ENCODE measurements at places on chromosomes 16 and 17.

DNA sequence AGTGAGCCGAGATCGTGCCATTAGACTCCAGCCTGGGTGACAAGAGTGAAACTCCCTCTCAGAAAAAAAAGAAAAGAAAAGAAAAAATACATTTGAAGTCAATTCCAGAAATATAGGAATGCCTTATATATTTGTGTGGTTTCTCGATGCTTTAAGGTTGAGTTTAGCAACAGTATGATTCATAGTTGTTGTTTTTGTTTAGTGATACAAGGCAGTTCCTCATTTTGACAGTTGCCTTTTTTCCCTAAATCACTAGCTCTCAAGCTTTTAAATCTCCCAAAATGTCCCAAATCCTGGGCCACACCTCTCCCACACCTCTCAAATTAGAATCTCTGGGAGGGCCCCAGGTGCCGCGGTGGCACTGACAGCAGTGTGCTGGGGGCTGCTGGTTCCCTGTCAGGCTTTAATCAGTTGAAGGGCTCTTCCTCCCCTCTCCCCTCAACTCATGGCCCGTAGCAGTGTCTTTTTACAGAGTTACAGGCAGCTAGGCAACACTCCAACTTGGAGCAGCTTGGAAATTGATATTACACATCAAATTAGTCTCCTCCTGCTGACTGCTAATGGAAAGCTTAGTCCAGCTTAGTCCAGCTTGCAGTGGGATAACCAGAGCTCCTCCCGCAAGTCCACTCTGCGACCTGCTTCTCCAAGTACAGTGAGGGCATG, 58.4 kb downstream of the EPN2 start:
- no peak for DNase-seq

DNA sequence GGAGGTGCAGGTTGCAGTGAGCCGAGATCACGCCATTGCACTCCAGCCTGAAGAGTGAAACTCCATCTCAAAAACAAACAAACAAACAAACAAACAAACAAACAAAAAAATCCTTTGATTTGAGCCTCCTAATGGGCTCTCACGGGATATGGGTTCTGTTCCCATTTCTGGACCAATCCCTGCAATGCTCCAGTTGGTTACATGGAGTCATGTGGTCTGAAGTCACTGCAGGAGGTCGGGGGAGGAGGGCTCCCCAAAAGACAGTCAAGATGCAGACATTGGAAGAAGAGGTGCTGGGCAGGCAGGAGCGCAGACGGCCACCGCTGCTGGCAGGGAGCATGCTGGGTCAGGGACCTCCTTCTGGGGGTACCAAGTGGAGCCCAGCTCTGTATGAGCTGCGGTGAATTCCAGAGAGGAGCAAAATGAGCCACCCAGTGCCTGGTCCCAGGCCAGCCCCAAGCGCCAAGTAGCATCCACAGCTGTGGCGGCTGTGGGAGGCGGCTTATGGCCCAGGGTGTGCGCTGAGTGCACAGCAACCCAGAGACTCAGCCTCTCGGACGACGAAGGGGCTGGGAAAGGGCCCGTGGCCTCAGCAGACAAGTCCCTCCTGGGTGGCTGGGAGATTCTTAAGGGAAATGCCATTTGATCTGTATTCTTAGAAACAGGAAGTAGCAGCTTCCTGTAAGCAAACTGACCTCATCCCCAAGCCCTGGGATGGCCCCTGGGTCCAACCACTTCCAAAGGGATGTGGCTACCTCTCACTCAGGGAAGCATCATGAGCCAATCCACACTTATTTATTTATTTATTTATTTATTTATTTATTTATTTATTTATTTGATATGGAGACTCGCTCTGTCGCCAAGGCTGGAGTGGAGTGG, 19.6 kb upstream of the ATP2A3 start:
- no peak for DNase-seq

DNA sequence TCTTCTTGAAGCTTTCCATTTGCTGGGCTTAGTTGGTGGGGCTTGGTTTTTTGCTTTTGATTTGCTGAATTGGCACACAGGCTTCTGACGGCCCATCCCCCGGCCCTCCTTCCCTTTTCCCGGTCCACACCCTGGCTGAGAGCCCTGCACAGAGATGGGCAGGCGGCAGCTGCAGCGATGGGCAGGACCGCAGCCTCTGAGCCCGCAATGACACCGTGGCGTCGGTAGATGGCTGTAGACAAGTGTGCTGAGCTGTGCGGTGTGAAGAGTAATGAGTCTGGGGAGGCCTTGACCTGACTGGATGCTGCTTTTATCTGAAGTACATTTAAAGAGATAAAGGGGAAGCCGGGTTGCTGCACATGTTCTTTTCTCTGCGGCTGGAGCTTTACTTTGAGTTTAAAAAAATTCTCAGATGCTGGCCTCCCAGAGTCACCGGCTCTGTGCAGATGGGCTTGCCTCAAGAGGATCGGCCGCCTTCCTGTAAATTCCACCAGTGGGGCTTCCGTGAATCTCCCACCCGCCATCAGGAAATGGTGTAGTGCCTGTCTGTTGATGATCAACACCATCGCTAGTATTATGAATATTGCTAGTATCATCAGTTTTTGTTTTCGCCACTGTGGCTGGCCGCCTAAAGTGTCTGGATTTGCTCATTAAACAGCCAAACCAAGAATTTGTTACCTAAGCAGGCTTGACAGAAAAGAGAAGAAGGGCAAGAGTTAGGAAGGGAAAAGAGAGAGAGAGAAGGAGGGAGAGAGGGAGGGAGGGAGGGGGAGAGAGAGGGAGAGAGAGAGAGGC, 245.6 kb upstream of the RBFOX1 start:
- DNase-seq, result no peak

DNA sequence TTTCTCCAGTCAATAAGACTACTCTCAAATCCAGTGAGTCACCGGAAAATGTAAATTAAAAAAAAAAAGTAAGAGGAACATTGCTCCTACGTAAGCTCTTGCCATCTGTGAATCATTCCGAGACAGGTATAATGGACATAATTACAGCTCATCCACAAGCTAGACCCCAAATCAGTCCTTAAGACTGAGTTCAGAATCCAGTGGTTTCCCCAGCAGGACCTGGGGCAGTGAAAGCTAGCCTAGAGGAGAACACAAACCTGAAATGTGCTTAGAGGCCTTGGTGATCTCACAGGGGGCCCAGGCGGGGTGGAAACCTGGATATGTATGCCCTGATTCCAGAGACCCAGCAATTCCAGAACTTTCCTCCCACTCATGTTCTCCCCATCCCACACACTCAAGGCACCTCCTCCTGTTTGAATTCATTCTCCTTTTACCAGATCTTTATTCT, 132.0 kb downstream of the COPRS start:
- no peak for DNase-seq

- no peak for DNase-seq
Measured at GRCh38 chr16:58127634-58128033, 1.5 kb downstream of the CFAP20 start.

DNA sequence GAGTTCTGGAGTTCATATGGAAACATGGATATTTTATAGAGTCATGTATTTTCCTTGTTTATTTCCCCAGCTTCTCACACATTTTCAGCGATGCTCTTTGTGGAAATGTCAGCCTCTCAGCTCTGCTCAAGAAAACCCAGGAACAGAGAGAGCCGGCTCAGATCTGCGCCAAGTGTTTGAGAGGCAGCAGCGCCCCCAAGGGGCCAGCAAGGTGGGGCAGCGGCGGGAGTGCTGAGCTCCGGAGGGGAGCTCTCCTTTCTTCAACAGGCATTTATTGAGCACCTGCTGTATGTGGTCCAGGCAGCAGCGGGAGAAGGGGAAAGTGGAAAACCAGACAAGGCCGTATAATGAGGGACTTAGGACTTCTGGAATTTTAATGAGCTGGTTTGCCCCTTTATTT, 421.1 kb upstream of the C16orf82 start:
- peak; percentile 8 for DNase-seq

- DNase-seq, result no peak
Measured at GRCh38 chr17:73272906-73273218, 11.2 kb upstream of the CPSF4L start.

DNA sequence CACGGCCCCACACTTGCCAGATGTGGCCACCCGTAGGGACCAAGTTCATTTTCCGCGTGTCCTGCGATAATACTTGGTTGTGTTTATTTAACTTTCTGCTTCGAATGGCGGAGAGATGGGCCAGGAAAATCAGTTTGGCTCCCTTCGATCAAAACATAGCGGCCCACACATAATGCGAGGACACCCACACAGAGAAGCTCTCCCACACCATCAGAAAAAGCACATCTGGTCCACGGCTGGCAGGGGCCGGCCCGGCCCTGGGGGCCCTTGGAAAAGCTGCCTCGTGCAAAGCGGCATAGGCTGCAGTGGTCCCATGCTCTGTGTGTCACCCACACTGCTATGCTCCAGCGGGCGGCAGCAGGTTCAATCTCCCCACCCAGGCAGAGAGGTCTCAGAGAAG, 46.9 kb downstream of the ZNF423 start:
- no peak for DNase-seq

DNA sequence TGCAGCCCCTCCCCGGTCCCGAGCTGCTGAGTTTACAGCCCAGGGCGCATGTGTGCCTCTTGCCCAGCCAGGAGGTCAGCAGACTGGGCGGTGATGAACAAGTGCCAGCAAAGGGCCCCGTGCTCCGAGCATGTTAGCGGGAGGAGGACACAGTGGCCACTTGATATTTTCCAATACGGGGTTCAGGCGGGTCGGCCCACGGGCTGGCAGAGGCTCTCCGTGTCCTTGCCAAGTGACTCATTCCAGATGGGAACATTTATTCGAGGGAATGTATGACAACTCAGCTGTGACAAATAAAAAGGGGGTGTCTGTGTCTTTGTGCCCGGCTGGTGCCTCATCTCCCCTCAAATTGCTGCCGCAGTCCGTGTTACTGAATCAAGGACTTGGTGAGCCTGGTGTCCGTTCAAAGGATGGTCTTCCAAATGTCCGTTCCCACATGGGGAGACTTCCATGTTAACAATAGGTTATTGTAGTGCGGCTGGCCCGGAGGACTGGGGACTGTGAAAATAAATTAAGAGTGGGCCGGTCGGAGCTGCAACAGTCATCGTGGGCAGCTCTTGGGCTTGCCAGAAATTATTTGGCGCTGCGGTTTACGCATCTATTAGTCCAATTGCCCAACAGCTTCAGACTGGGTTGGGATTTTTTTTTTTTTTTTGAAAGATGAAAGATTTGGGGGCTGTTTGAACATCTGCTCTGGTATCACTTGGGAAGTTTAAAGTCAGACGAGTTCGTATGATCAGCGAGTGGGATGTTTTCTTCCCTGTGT, 174.0 kb upstream of the CIBAR2 start:
- DNase-seq, result no peak

GRCh38 chr17:77451894-77452852, 311.4 kb downstream of the SEC14L1 start:
- no peak for DNase-seq

- DNase-seq, result no peak
Measured at GRCh38 chr17:31472137-31472536, 80.7 kb downstream of the RAB11FIP4 start.

- DNase-seq, result no peak
Measured at GRCh38 chr16:14241631-14242030, 170.5 kb downstream of the MRTFB start.

- DNase-seq, result no peak
Measured at GRCh38 chr16:80883159-80883642, 78.8 kb upstream of the CDYL2 start.

- DNase-seq, result no peak
Measured at GRCh38 chr16:10992112-10992511, 47.7 kb downstream of the CLEC16A start.

DNA sequence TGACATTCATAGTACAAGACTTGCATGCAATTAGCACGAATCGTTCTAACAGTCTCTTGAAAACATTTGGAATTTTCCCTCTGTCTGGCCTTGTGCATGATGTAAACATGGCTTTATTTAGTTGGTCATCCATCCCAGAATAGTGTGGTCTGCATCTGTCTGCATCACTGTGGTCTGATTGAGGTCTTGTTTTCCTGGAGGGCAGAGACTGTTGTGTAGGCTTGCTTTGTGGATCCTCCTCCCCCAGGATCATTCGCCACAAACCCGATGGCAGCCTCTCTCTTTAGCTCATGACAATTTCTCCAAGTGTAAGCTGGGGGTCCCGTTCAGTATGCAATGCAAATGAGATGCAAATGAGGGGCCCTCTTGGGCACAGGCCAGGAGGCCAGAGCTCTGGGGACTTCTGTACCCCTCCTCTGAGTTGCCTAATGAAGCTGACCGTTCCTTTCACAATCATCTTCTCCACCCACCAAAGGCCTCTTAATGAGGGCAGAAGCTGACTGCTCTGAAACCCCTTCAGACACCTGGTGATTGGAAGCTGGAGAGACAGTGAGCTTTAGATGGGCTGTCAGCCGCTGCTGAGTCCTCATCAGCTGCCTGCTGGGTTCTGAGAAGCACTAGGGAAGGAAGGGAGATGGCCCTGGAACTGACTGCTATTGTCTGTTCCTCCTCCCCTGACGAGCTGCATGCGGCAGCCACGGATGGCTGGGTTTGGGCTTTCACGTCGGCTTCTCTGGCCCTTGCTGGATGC, 201.2 kb upstream of the CACNG3 start:
- no peak for DNase-seq

DNA sequence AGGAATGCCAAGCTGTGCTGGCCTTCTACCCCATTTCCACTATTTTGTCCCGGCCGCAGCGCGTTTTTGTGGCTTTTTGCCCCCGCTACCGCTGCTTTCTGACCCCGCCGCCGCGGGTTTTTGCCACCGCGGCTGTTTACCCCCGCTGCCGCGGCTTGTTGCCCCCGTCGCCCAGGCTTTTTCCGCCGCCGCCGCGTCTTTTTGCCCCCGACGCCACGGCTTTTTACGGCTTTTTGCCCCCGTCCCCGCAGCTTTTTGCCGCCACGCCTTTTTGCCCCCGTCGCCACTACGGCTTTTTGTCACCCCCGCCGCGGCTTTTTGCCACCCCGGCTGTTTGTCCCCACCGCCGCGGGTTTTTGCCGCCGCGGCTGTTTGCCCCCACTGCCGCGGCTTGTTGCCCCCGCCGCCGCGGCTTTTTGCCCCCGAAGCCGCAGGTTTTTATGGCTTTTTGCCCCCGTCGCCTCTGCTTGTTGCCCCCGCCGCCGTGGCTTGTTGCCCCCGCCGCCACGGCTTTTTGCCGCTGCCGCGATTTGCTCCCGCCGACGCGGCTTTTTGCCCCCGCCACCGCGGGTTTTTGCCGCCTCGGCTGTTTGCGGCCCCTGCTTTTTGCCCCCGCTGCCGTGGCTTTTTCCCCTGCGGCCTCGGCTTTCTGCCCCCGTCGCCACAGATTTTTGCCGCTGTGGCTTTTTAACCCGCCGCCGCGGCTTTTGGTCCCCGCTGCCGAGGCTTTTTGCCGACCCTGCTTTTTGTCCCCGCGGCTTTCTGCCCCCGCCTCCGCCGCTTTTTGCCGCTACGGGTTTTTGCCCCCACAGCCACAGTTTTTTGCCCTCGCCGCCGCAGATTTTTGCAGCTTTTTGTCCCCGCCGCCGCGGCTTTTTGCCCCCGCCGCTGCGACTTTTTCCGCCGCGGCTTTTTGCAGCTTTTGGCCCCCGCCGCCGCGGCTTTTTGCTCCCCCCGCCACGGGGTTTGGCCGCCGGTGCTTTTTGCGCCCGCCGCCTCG, 520.4 kb upstream of the WSB1 start:
- DNase-seq, result no peak
